Pancreas (tissue), 10 donors: ENCODE measurements at places on chromosomes 11 and 22. TPM values are rescaled to one million over a fixed set of nuclear protein-coding genes. Genes with fewer than 3 reads are reported as not detected.

PRR5L gene
- total RNA-seq: 1.3 TPM

PACSIN2 gene
- total RNA-seq: 109 TPM

GAS2L1 gene
- 7.2 TPM for total RNA-seq

ABCC8 gene
- total RNA-seq: 18.0 TPM

TPCN2 gene
- 10.2 TPM for total RNA-seq

PRR33 gene
- total RNA-seq: not detected

ELFN2 gene
- 1.6 TPM for total RNA-seq

CRYBB1 gene
- 0.34 TPM for total RNA-seq

GRIA4 gene
- 0.71 TPM for total RNA-seq

GRCh38 chr11:119776031-119776636 is 47.1 kb upstream of the NECTIN1 start:
- DNase-seq: peak; percentile 41

DNA sequence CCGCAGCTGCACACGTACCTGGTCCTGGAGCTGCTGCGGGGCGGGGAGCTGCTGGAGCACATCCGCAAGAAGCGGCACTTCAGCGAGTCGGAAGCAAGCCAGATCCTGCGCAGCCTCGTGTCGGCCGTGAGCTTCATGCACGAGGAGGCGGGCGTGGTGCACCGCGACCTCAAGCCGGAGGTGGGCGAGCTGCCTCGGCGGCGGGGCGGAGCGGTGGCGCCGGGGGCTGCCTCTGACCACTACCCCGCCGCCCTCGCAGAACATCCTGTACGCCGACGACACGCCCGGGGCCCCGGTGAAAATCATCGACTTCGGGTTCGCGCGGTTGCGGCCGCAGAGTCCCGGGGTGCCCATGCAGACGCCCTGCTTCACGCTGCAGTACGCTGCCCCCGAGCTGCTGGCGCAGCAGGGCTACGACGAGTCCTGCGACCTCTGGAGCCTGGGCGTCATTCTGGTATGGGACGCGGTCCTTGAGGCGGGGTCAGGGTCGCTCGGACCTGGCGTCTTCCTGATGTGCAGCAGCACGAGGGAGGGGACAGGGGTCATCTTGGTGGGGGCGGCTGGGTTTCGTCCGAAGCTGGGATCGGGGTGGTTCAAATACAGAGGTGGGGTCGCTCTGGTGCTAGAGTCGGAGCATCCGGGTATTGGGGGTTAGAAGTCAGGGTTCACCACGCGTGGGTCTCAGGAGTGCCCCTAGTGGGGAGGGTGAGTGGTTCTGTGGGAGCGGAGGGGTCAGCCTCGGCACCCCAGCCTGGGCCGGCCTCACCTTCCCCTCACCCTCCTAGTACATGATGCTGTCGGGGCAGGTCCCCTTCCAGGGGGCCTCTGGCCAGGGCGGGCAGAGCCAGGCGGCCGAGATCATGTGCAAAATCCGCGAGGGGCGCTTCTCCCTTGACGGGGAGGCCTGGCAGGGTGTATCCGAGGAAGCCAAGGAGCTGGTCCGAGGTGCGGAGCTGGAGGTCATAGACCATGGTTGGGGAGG is 10.8 kb downstream of the RPS6KA4 start:
- peak; percentile 76 for DNase-seq

GRCh38 chr11:2781408-2782274 is 81.8 kb upstream of the KCNQ1OT1 start:
- peak; percentile 8 for DNase-seq

DNA sequence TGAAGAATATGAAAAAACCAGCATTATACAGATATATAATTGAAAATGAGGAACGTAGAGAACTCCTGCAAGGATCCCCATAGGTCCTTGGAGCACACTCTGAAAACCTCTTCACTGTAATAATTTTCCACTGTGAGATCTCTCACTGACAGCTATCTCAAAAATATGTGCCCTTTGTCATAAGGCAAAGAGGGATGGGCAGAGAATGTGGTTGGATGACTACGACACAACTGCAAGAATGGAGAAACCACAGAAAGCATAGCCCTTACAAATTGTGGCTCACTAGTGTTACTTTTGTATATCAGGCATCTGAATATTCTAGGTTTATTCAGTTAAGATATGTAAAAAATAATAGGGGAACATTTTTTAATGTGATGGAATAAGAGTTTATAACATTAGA is 7.9 kb upstream of the CTSC start:
- DNase-seq: no peak

DNA sequence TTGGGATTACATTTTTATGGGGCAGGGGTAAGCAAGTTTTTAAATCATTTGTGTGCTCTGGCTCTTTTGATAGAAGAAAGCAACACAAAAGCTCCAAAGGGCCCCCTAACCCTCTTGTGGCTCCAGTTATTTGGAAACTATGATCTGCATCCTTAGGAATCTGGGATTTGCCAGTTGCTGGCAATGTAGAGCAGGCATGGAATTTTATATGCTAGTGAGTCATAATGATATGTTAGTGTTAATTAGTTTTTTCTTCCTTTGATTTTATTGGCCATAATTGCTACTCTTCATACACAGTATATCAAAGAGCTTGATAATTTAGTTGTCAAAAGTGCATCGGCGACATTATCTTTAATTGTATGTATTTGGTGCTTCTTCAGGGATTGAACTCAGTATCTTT is 10.1 kb downstream of the RAG1 start:
- DNase-seq: no peak

DNA sequence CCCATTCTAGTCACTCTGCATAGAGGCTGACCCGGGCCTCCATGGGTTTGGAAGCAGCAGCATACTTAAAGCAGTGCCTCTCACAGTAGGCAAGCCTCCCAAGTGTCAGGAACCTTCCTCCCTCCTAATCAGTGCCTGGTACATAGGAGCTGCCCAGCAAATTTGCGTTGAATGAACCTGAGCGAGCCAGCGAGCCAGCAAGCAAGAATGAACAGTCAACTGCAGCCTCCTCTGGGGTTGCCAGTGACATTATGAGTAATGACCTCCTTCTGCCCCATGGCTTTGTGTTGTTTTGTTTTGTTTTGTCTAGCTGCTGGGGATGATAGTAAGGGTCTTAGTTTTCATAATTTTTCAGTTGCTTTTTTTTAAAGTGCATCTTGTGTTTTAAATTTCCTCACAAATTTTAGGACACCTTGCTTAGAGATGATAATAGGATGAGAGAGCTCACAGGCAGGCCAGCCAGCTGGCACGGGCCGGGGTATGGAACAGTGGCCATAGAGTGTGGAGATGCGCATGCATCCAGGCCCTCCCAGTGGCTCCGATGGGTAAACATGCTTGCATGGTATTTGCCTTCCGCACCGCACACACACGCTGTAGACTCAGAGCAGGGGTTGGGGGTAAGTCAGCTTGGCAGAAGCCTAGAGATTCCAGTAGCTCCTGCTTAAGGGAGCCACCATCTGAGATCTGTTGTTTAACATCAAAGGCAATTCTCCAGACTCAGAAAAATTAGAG is 36.1 kb downstream of the TTC12 start:
- DNase-seq: no peak

- DNase-seq: no peak
Measured at GRCh38 chr11:33907421-33907820, 15.5 kb upstream of the LMO2 start.

GRCh38 chr22:29456211-29456671 is 17.9 kb downstream of the RFPL1 start:
- DNase-seq: no peak

DNA sequence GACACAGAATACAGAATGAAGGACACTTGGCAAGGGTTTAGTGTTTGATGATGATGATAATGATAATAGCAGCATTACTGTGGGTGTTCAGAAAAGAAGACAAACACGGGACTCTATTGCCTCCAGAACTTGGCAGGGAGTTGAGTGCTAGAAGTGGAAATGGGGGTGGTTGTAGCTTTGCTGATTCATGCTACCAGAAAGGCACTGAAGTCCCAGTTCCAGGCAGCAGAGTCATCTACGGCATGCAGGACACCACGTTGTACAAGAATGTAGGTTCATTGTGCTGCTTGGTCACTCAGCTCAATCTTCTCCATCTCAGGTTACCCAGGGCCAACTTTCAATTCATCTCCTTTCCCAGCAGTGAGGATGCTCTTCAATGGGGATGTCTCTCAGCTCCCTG is 115.7 kb downstream of the NTM start:
- no peak for DNase-seq

DNA sequence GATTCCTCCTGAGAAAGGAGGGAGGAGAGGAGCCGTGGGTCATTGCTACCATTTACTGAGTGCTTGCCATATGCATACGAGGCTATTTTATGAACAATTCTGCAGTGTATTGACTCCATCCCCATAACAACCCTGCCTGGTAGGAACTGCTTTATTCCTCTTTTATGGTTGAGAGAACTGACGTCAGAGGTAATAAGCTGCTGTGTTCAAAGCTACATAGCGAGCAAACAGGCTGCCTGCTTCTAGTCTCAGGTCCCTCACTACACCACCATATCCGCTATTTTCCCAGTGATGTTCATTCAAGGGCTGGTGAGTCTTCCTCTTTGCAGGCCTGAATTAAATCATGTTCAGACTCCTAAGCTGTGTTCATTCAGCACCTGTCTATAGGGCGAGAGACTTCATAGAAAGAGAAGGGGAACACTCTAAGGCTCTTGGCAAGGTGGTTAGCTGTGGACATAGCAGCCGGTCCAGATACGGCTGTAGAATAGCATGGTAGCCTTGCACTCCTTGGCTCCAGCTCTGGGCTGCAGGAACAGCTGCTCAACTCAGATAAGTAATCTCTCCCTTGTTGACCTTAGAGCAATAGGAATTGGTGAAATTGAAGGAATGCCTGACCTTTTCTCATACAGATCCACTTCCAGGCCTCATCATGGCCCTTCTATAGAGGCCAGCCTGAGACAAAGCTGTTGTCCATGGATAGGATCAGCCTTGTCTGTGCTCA is 82.6 kb downstream of the MICAL2 start:
- peak; percentile 39 for DNase-seq

DNA sequence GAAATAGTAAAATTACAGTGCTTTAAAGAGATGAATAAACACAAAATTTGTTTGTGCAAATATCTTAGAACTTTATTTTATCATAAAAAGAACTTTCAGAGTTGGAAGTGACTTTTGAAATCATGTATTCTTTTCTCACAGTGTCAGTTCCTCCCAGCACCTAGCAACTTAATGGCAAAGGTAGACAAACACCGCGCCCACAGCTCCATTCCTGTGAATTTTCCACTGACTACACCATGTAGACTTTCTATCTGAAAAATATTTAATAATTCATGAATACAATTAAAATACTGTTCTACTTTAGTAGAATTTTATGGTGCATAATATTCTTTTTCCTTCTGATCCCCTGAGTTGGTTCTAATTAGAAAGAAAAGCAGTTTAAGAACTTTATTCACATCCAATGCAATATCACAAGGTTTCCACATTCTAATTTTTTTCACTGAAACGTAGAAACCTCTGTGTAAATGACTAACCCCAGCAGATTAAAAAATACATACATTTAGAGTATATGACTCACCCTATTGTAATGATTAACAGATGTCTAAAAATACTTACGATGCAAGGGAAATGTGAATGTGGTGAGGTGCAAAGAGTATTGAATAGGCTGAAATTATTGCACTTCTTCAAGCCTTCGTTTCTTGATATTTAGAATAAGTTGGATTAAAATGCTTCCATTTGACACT is 218.2 kb upstream of the CCDC179 start:
- no peak for DNase-seq

DNA sequence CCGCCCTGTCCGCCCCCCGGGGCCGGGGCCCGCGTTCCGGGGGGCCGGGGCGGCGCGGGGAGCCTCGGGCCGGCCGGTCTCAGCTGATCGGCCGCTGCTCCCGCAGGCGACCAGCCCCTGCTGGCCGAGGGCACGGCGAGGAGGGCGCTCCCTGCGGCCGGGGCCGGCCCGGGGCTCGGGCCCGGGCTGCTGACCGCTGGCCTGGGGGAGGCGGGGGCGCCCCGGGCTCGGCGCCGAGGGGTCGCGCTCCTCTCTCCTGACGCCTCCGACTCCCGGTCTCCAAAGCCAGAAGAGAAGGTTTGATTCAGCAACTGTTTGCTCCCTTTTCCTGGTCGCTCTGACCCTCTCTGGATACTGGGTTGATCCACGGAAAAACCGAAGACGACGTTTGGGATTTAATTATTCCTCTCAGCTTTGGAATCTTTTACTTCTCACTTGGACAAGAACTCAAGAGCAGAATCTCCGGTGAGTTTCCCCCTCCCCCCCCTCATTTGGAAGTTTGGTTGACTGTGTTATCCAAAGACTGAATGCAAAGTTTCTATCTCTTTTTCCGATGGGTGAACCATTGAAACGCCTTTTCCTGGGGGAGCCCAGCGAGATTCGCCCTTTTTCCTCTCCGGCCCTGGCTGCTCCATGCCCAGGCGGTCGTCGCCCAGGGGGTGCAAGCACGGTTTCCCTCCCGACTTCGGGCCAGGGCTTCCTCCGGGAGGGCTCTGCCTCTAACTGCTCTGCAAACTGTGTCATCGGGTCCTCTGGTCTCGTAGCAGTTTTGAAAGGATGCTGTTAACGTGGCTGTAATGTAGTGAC is 725 bp downstream of the KDM2A start:
- DNase-seq: peak; percentile 75

- no peak for DNase-seq
Measured at GRCh38 chr22:29165321-29166060, 40.2 kb upstream of the EMID1 start.

- no peak for DNase-seq
Measured at GRCh38 chr11:1771273-1771672, 7.5 kb upstream of the CTSD start.

- DNase-seq: no peak
Measured at GRCh38 chr11:70672991-70673653, 274.8 kb downstream of the CTTN start.

GRCh38 chr11:70535191-70535971 is 137.1 kb downstream of the CTTN start:
- DNase-seq: no peak

DNA sequence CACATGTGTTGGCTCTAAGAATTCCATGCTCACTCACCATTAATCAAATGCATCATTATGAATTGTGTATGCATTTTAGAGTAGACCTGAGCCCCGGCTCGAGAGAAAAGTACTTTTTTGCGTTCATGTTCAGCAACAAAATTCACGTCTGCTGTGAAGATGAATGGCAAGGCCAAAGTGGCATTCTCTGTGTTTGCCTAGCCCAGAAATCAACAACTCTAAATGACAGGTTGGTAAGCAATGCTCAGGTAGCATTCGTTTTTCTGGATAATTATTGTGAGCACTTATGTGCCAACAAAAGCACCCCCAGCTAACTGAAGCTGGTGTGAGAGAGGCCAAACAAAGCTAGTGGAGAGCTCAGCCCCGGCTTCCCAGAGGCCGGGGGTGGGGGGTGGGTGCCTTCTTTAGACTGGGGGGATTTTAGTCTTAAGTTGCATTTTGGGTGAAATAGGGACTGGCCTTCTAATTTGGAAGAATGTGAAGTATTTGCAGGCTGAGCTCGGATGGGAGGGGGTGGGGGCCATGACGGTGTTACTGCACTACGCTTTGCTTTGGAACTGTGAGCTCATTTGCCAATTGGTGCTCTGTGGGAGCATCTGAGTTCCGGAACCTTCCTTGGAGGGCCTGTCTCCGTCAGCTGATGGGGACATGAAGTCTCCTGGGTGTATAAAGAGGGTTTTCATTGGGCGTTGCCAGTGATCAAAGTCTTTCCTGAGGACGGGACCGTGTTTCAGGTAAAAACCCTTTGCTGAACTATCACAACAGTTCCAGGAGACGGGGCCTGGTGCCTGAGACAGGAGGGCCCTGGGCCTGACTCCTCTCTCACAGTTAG is 29.0 kb upstream of the ALX4 start:
- DNase-seq: no peak
